ENCODE measurements at places on chromosomes 7 and 10.

- DNase-seq, result no peak
These were observed 39.3 kb downstream of the UBE2H start for GRCh38 chr7:129913428-129913827.

GRCh38 chr7:106016331-106016730 lies 53.3 kb downstream of the CDHR3 start:
- DNase-seq, result no peak

GRCh38 chr7:119397156-119397555 lies 875.8 kb upstream of the KCND2 start:
- DNase-seq, result peak; percentile 18

DNA sequence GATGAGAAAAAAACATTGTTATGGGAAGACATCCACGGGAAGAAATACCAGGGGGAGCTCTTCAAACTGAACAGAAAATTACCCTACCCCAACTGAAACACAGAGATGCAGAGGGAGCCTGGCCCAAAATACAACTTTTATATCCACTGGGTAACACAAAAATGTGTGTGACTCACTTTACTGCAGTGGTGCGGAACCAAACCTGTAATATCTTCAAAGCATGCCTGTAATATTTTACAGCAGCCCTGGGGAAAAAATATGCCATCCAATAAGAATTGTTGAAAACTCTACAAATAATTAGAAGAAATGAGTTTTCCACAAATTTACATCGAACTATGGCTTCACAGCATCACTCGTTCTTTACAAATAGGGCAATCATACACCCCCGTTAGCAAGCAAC lies 49.8 kb upstream of the SRRM3 start:
- no peak for DNase-seq

GRCh38 chr10:114502074-114502473 lies 97.8 kb upstream of the AFAP1L2 start:
- no peak for DNase-seq

- no peak for DNase-seq
These were observed 133.7 kb upstream of the NAMPT start for GRCh38 chr7:106418526-106418925.

DNA sequence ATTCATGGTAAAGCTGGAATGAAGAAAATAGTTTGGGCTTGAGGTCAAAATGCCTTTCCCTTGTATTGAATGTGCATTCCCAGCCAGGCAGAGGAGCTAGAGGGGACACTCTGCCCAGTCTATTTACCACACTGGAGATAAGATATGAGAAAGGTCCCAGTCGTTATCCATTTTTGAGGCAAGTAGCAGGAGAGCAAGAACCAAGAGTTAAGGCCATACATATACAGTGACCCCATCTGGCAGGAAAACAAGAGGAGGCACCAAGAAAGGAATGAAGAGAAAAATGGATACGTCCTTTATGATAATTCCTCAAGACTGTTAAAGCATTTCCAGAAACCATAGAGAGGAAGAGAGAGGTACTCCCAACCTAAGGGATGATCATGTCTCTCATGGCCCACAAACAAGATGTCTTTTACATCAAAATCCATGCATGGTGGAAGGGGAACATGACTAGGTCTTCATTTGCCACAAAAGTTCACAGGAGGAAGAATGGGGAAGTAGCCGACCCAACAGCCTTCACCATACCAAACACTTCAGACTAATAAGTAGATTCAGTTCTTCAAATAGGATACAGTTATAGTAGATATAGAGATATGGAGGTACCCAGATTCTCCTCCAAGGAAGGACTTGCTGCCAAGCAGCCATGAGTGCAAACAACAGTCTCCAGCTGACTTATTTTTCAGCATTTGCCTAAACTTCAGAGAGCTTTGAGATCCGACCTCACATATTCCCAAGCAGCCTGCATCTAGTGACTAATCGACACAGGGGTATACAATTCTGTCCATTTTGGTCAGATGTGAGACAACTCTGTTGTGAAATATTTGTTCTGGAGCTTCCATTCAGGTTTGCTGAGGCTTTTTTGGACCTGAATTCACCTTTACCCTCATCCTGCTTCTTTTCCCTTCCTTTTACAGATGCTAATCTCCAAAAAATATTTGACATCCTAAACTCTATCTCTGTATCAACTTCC lies 61.1 kb upstream of the CCDC71L start:
- DNase-seq, result no peak

DNA sequence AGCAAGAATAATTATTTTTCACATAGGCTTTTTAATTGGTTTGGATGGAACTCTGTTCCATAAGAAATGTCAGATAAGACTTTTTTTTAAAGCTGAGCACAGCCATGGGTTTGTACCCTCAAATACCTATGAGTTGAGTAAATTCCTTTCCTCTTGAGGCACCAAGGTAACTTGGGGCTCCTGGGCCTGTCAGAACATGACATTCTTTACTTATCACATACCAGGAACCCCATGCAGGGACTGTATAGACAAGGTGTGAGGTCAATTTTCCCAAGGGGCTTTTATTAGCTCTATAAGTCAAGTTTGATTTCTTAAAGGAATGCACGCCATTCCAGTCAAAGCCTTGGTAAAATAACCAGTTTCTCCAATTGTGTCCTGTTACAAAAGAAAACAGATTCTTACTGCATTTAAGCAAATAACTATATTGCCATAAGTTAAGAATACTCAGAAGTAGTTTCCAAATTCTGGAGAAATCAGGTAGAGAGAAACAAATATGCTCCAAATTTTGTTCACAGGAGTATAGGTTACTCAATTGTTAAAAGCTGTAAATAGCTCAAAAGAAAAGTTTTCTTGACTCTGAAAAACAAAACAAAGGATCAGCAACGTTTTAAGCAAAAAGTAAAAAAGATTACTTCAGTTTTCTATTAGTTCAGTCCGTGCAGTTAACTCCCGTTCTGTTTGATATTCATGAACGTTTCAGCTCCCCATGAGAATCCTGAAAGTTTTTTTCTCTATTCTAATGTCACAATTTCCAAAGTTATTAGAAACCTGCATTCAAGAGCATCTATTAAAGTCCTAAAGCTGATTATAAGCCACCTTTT lies 167.5 kb upstream of the NAMPT start:
- no peak for DNase-seq

DNA sequence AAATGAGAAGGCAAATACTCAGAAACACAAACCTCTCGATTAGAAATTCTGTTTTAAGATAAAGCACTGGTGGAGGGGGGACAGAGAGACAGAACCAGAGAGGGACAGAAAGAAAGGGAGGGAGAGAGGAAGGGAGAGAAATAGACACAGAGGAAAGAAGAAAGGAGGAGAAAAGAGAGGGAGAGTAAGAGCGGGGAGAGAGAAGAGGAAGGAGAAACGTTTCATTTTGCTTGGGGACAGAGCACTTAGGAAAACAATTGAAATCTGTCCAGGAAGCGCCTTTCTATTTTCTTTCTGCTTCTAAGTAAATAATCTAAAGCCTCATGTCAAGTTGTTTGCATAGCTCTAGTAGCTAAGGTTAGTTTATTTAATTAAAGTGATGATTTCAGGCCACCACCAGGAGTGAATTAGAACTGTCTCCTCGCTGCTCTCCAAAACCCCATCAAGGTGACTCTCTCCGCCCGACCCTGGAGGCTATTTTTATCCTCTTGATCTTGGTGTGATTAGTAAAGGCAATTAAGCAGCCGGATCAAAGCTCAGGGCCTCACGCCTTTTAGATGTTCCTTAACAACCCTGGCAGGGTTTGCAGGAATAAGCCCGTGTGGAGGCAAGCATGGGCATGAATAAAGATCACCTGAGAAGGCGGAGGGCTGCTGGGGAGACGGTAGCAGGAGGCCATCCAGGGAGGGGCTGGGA lies 73.4 kb upstream of the INSIG1 start:
- DNase-seq, result no peak

DNA sequence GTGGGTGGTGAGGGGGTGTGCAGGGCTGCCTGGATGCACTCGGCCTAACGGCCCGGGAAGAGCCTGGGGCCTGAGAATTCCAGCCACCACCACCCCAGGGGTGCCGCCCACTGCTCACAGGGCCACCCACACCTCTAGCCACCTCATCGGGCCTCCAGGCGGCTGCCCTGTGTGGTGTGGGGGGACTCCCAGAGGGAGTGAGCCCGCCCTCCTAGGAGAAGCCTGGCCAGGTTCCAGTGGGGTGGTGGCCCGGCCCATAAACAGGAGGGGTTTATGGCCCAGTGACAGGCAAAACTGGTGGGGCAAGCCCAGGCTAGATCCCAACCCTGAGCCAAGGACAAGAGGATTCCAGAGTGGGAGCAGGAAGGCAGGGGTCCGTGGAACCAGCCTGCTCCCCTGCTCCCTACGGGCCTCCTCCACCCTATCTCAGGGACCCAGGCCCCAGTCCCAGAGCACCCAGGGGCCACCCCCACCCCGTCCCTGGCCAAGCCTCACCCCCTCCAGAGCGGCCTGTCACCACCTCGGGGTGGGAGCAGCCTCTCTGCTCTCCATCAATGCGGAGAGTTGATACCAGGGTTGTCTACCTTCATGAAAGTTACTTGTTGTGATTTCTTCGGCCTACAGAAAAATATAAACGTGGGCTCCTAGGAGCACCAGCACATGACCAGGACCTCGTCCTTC lies 20.2 kb upstream of the PDGFA start:
- no peak for DNase-seq

- DNase-seq, result no peak
These were observed 742.3 kb upstream of the GALNT17 start for GRCh38 chr7:70389531-70390151.

DNA sequence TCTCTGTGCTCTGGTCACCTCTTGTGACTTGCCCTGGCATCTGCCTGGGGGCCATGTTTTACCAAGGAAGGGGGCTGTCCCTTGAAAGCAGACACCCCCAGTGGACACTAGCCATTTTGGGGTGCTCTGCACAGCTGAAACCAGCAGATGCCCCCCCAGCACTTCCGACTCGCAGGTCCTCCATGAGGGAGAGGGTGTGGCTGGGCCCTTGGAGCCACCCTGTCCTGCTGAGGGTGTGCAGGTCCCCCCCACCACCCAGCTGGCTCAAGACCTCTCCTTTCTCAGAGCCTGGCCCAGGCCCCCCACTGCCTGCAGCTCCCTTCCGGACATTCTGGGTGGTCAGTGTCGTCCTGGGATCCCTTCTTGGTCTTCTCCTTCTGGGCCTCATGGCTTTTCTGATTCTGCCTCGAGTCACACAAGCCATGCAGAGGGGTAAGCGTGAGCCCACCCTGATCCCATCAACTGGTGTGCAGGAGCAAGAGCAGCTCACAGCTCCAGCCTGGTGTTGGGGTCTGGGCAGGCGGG lies 12.3 kb downstream of the SCART1 start:
- DNase-seq, result no peak

- DNase-seq, result no peak
These were observed 142.9 kb upstream of the PFKP start for GRCh38 chr10:2924431-2924830.

DNA sequence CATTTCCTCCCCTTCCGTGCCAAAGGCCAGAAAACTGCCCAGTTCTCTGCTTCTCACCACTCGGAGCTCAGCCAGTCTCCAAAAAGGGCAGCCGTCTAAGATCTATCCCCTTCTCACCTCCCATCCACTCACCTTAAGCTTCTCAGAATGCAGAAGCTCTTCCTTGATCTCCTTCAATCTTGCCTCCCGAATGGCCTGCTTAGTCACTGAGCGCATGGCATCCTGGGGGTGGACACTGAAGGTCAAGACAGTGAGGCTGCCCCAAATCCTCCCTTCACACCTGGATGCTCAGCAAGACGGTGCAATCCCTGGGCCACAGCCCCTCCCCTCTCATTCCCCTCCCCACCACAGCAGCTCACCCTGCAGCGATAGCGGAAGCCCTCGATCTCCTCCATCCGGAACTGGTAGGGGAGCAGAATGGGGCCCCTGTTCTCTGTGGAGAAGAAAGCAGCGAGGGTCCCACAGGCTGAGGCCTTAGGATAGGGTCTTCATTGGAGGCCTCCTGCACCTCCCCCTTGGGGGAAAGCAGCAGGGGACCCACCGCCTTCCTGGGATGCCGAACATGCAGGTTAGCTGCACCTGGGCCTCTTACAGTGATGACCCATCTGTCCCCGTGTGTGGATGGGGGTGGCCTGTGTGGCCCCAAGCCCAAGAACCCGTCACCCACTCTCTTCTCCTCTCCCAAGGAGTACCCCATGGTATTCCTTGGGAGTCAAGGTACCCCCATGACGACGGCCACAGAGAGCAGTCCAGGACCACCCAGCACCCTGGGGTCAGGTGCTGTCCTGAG lies 4.7 kb downstream of the DDX56 start:
- DNase-seq, result no peak

- no peak for DNase-seq
These were observed 1.1 kb upstream of the TARP start for GRCh38 chr7:38274486-38274885.

DNA sequence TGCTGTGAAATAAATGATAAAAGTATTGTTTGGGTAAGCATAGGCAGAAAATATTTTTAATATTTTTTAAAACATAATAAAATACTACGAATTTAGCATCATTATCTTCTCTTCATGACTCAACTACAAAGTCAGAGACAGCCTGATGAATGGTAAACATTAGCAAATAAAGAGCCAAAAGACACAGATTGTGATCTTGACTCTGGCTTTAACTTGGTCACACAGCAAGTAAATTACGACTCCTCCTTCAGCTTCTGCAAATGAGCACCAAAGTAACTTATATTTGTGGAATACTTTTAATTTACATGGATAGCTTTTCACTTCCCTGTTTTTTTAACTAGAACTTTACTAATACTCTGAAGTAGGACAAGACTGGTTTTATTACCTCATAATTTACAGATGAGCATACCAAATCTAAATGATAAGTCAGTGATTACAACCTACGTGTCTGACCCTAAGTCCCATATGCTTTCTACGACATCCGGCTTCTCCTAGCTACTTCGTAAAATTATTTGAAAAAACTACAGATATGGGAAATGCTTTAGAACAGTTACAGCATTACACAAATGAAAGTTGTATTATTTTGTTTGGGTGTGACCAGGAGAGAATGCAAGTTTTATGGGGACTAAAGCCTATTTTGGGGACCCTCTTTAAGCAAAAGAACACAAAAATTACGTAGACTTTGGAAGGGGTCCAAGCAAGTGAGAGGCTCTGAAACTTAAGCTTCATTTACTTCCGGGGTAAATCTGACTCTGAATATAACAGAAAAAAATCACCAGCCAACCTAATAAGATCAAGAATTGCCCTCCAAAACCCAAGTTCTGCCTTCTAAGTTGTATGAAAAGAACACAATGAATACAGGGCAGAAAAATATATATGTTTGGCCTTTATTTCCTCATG lies 133.8 kb downstream of the CPEB3 start:
- no peak for DNase-seq

Data from activated CD4-positive, alpha-beta T cell treated with anti-CD3 and anti-CD28 coated beads, Interleukin-2, Interleukin-6, amounts not matched to agents 100 ng/mL and 50 ng/mL, durations not matched to agents 16 hours and 8 hours (primary cell).